GM13977 (cell line): ENCODE measurements at places on chromosomes 4 and X.
A peak's percentile ranks its signal among the peaks of the same experiment; 100 is the strongest.

DNA sequence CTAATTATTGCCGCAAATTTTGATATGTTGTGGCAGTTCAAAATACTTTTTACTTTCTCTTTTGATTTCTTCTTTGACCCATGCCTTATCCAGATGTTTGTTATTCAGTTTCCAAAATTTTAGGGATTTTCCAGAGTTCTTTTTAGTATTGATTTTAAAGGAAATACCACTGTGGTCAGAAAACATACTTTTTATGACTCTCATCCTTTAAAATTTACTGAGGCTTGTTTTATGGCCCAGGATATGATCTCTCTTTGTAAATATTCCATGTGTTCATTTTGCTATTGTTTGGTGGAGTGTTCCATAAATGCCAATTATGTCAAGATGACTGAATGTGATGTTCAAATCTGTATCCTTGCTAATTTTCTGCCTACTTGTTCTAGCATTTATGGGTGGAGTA, 272.3 kb upstream of the DIPK2B start:
- no peak for DNase-seq

DNA sequence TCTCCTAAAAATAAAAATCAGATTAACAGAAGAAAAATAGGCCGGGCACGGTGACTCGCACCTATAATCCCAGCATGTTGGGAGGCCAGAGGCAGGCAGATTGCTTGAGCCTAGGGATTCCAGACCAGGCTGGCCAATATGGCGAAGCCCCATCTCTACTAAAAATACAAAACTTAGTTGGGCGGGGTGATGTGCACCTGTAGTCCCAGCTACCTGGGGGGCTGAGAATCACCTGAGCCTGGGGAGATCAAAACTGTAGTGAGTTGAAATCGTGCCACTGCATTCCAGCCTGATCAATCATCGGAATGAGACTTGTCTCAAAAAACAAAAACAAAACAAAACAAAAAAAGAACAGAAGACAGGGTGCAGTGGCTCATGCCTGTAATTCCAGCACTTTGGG, 32.8 kb upstream of the NOCT start:
- no peak for DNase-seq

- no peak for DNase-seq
Observed at GRCh38 chr4:63556332-63556731, 852.9 kb downstream of the TECRL start.

- DNase-seq = no peak
Observed at GRCh38 chr4:151038452-151039157, 23.5 kb upstream of the LRBA start.

- no peak for DNase-seq
Observed at GRCh38 chr4:143234153-143234552, 49.4 kb downstream of the USP38 start.

DNA sequence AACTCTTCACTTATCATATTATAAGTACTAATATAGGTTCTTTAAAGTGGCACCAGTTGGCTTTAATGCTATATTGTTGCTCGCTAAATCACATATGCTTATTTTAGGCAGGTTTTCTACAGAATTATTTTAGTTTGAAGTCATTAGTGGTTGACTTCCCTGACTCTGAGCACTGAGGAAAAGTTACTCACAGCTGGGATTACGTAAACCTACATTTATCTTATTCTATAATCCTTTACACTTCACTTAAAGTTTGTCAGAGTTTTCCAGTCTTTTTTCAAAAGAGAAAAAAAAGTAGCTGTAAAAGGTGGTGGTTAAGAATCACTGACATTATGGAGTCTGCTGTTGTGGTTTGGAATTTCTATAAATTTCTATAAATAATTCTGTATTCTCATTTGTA, 5.8 kb downstream of the UGT2B4 start:
- no peak for DNase-seq

GRCh38 chr4:70841951-70842350, 2.3 kb upstream of the GRSF1 start:
- no peak for DNase-seq

DNA sequence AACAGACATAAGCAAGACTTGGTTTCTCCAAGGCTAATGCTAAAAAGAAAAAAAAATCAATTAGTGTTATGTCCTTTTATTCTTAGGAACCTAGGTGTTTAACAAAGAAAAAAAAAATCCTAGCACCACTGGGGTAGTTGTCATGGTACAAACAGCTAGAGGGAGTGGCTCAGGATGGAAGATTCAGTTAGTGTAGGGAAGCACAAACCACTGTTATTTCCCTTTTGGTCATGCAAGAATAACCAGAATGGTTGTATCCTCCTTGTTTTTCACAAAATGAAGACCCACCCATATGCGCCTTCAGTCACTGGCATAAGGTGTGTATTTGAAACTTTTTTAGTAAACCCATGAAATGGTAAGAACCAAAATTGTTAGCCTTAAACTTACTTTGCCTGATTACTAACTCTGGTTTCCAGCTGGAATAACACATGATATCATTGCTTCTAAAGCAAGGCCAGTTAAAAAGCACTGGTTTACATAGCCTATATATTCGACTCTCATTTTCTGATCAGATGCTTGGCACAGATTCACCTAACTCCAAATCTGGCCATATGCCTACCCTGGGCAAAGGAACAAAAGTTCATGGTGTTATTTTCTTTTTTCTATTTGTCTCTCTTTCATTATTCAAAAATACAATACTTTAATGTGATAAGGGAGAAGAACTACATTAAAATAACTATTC, 132.6 kb downstream of the SCFD2 start:
- DNase-seq = no peak

- DNase-seq = no peak
Observed at GRCh38 chr4:168634276-168634802, 137.5 kb downstream of the PALLD start.

- DNase-seq = no peak
Observed at GRCh38 chr4:17797808-17798207, 12.7 kb downstream of the DCAF16 start.

GRCh38 chr4:5942947-5943346, 50.1 kb upstream of the CRMP1 start:
- no peak for DNase-seq

DNA sequence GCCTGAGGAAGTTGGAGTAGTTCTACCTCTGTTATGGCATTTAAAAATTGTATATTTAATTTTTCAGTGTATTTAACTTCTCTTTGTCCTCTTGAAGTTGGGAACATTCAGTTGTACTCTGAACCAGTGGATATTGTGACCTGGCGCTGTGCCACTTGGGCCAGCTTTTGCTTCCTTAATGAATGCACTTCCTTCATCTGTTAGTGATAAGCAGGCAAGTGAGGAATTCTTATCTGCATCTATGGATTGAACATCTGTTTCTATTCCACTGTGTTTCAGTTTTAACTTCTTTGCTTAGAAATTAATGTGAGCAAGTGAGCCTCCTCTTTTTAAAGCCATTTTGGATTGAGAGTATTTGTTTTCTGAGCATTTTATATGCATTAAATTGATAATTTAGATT, 128.3 kb downstream of the UCHL1 start:
- DNase-seq = no peak

- DNase-seq = no peak
Observed at GRCh38 chr4:89469930-89470375, 162.4 kb upstream of the GPRIN3 start.

DNA sequence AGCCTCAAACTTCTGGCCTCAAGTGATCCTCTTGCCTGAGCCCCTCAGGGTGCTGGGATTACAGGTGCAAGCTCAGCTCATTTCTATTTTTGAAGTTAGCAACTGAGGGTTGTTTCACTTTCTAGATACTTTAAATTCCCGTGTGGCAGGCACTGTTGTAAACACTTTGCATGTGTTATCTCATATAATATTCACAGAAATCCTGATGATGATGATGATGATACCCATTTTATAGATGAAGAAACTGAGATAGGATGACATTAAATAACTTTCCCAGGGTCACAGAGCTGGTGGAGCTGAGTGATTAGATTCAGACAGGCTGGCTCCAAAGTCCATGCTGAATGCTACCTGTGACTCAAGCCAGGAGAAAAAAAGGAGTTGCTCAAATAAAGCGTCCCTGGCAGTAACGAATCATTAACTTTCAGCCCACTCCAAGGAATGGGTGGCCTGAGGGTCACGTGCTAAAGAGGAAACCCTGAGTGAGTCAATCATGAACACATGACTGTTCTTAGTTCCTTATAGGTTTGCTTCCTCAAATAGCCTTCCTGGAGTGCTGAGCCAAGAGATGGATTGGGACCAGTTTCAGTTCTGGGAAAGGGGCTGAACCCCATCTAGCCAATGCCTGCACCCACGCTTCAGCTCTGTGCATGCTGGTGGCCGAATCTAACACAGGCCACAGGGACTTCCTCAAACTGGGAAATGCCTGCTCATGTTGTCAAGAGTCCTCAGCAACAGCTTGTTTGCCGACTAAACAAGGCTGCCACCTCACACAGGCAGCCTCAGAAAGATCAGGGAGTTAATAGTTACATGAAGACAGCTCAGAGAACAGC, 52.8 kb downstream of the RBM47 start:
- peak; percentile 59 for DNase-seq

DNA sequence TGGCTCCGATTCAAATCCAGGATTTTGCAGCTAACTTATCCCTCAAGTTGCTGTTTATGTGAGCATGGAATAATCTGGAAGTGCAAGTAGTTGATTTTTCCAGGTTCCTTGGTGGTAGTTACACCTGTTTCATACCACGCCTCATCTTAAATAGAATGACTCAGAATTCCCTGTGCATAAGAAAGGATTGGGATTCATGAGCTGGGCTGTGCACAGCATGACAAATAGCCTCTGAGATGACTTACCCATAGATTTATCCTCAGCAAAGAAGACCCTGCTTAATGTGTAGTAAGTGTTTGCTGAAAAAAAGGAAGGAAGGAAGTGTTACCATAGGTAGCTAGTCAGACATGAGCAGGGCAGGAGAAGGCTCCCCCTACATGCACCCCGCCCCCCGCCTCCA, 777.7 kb upstream of the ADGRL3 start:
- no peak for DNase-seq

- no peak for DNase-seq
Observed at GRCh38 chr4:153296040-153296823, 48.3 kb upstream of the MND1 start.

DNA sequence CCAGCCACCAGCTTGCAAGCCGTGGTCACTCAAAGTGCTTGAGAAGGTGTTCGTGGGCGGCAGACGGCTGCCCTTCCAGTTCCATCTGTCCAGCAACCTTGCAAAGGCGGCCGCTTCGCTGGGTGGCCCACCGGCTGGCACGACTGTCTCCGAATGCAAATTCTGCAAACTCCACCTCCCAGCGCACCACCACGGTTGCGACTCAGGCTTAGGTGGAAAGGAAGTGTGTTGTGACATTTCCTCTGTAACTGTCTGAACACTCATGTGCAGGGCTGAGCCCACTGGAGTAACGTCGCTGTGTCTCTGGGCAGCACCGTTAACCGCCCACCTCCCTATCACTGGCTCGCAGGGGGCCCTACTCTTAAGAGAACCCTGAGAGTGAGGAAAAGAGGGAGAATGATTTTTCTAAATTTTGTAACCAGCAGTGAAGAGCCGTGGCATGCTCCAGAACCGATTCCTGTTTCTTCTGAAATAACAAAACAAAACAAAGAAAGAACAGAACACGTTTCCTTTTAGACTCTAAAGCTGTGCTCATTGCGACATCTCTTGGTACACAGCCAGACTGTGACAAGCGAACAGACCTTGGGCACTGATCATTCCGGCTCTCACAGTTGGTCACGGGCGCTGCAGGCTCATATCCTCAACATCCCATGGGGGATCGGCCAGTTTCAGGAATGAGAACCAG, at the start of gene P2RY8:
Gene P2RY8, minus strand, starts transcription at position 155 of the 685 bp plus-strand sequence. CDS start 70,627 bp downstream, outside the sequence.
- DNase-seq = peak; percentile 64

GRCh38 chrX:138877746-138878145, 166.2 kb upstream of the FGF13 start:
- no peak for DNase-seq

DNA sequence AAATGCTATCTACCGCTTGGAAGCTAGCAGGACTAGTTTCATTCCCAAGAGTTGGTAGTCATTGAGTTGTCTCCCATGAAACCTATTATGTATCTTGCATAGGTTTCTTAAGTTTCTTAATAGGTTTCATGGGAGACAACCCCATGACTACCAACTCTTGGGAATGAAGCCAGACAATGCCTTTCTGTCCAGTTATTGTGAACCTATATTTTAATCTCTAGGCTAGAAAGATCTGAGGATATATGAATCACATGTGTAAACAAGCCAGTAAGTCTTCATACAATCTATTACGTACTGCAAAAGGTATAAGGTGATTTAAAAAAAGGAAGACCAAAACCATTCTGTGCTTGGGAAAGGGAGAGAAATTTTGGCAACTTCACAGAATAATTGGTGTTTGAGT, 162.6 kb downstream of the INPP4B start:
- DNase-seq = no peak

DNA sequence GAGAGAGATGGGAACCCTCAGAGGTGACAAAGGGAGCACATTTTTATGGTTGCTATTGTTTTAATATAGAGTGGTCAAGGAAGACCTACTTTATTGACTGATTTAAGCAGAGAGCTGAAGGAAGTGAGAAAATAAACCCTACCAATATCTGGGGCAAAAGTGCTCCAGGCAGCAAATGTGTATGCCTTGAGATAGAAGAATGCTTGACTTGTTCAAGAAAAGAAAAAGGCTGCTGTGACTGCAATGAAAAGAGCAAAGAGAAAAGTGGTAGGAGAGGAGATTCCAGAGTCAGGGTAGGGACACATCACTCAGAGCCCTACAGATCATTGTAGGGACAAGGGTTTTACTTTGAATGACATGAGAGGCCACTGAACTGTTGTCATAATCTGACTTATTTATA, 26.0 kb downstream of the STAP1 start:
- DNase-seq = no peak

- DNase-seq = peak; percentile 43
Observed at GRCh38 chr4:13540446-13541175, 3.7 kb downstream of the NKX3-2 start.

DNA sequence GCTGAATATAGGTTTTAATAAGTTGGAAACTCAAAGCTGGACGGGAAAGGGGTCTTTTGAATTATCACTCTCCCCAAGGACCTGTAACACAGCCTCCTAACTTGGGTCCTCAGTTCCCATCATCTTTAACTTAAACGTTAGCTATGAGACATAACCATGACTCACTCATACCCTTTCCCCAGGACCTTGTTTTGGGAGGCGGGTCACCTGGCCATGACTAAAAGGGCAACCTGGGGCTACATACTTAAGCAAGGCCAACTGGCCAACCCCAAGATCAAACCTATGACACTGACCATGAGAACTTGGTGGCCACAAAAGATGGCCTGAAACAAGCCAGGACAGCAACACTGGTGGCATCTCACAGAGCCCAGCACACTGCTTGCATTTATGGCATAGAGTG, 89.0 kb downstream of the SH3KBP1 start:
- no peak for DNase-seq

GRCh38 chrX:38618180-38618579, 56.8 kb downstream of the TSPAN7 start:
- no peak for DNase-seq

DNA sequence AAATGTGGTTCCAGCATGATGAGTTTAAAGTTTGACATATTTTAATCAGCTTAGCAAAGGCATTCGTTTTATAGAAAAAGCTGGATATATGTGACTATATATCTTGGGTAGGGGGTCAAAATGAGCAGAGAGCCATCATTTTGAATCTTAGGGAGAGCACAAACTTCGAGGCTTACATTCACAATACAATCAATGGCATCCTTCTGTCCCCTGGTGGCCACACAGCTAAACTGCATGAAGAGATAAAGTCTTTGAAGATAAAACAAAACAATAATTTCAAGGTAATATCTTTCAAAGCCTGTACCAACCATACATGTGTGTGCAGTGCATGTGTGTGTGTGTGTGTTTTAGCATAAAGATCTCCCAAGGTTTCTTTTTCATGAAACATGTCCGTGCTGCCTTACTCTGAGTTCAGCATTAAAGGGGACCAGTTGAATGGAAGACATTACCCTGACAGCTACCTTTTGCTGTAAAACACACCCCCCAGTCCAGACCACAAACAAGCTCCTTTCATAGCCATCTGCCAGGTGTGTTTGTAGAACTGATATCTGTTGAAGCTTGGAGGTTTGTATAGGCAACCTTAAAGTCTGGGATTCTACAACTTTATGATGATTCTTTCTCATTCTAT, 22.0 kb downstream of the DYNLT3 start:
- DNase-seq = no peak
